ENCODE measurements at places on chromosomes 12 and 14.

GRCh38 chr14:97538749-97539410 lies 741.7 kb downstream of the VRK1 start:
- DNase-seq = no peak

- DNase-seq = no peak
These were observed 29.7 kb downstream of the ESRRB start for GRCh38 chr14:76405627-76406026.

DNA sequence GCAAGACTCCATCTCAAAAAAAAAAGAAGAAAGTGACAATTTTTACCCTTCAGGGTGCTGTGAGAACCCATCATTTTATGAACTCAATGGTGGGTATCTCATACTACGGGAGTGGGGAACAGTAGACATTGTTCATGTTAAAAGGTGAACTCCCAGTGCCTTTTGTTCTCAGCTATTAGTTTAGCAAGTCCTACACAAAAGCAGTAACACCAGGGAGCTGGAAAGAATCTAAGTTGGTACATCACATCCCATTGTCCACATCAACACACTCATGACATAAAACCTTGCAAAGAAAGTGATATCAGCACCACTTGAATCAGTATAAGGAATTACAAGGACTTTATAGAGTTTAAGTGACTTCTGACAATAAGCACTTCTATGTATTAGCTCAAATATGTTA lies 47.4 kb upstream of the ABCC9 start:
- no peak for DNase-seq

- no peak for DNase-seq
These were observed 336.7 kb upstream of the PRICKLE1 start for GRCh38 chr12:42926232-42926631.

- DNase-seq = no peak
These were observed 29.6 kb upstream of the NTN4 start for GRCh38 chr12:95820096-95820703.

- DNase-seq = no peak
These were observed 1.5 kb downstream of the L3HYPDH start for GRCh38 chr14:59482541-59483331.

GRCh38 chr12:94126067-94126466 lies 22.3 kb upstream of the PLXNC1 start:
- DNase-seq = no peak

- no peak for DNase-seq
These were observed 19.4 kb downstream of the SETD1B start for GRCh38 chr12:121823101-121823726.

DNA sequence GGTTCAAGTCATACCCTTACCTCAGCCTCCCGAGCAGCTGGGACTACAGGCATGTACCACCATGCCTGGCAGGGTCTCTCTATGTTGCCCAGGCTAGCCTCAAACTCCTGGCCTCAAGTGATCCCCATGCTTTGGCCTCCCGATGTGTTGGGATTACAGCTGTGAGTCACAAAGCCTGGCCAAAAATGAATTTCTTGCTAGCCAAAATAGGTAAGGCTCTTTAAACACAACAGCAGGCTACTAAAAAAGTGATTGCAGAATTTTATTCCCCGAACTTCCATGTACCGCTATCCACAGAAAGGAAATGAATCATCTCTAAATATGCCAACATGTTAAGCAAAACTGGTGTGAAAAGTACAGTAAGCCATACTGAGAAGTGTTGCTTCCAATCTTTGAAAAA lies 50.6 kb downstream of the WDHD1 start:
- DNase-seq = no peak
